HS-27A (cell line): ENCODE measurements at places on chromosomes 6 and 20.

DNA sequence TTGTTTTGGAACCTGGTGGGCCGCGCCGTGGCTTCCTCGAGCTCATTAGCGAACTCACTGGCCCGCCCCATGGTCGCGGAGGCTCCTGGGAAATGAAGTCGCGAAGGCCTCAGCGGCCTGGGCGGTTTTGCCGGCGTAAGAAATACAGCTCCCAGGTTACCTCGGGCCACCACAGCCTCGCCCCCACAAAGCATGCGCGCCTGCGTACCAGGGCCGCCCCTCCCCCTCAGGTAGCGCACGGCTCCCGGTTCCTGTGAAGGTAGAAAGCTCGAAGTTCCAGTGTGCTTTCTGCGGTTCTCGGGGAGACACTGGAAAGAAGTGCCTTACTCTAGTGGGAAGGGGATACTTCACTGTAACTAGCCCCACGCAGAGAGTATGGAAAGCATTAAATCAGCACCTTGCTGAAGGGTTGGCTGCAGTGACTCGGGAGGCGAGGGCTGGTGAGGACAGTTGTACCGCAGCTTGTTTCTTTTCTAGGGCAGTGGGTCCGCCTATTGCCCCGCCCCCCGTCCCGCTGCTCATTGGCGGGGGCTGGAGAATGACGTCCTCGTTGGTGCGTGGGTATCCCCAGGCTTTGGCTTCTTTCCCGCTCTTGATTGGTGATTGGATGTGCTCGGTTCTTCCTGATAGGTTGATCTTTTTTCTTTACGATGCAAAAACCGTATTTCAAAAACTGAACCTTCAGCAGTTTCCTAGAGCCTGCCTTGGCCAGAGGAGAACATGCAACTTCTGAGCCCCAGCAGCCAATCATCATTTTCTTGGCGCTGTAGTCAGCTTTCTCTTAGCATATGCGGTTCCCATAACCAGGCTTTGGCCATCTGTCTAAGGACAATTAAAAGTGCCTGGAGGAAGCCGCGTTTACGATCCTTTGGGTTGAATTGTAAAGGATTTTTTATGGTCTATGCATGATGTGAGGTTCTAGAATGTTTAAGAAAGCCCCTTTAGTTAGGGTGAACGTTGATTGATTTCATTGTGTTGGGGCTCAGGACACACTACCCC, at the start of gene CDK19:
Gene CDK19 (minus strand): TSS at position 59 of the 999 bp plus-strand sequence. CDS start 333 bp downstream, outside the sequence.
- DNase-seq, result peak; percentile 99

- DNase-seq, result no peak
Measured at GRCh38 chr6:170004585-170005210, 253.3 kb downstream of the ERMARD start.

GRCh38 chr6:40556881-40557280, 30.3 kb downstream of the LRFN2 start:
- DNase-seq, result no peak

DNA sequence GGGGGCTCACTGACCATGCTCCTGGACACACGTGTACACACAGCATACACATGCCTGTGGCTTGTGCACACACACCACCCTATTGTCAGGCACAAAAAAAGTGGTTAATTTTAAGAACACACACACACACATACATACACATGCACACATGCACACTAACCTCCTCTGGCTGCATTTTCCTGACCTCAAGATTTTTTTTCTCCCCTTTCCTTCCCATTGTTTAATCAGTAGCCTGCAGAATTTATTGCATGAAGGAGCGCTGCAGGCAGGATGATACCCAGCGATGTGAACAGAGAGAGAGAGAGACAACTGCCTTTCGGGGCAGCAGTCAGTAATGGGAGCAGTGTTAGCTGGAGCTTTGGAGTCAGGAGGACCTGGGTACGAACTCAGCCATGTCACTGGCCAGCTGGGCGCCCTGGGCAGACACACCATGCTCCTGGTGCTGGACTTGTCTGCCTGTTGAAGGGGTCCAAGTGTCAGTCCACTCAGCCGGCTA, 990 bp upstream of the TRAF3IP2 start:
- DNase-seq, result no peak

- DNase-seq, result no peak
Measured at GRCh38 chr6:35547676-35548075, 35.0 kb upstream of the TULP1 start.

- no peak for DNase-seq
Measured at GRCh38 chr6:13282393-13283069, 45.8 kb downstream of the TBC1D7 start.

DNA sequence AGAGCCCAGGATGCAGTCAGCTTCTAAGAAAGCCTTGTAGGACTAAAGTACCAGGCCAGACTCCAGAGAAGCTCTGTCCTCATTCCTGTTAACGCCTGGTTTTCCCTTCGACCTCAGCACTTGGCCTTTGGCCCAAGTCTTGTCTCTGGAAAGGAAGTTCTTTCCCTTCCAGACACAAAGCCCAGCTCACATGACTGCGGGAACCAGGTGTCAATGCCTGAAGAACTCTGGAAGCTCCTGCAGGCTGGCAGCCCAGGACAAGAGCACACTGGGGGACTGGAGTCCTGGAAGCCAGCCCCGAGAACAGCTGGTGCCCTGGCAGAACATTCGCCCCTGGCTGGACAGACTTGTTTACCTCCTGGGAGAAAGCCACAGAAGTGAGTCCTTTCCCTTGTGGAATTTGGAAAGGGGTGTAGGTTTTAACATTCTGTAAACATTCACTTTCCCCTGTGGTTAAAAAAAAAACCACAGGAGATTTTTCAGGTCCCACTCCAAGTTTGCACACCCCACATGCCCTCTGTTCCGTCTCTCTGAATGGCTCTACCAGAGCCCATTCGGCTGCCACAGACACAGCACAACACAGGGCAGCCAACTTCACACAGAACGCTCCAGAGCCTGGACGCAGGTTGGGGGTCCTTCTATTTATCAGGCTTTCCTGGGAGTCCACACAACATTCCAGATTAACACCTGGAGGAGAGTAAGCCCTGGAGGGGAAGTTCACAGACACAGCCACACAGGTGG, 18.1 kb downstream of the ACSS1 start:
- DNase-seq, result no peak

DNA sequence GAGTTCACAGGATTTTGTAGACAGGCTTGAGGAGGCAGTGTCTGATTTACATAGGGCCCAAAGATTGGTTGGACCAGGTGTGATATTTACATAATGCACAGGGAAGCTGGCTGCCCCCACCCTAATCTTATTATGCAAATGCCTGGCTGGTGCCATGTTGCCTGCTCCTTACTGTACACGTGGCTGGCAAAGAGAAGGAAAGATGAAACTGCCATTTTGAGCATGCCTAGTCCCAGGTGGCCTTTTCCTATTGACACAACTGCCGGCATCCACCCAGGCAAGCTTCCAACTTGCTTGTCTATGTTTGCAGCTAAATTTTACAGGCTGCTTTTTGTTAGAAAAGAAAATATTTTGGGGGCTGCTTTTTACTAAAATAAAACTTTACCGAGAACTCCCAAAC, 174.6 kb downstream of the LMBRD1 start:
- DNase-seq, result no peak
